ENCODE measurements at places on chromosomes 2 and 18. TPM values are rescaled to one million over a fixed set of nuclear protein-coding genes. Genes with fewer than 3 reads are reported as not detected.

- DNase-seq: no peak
These were observed 154.9 kb upstream of the SOX11 start for GRCh38 chr2:5537180-5537688.

DNA sequence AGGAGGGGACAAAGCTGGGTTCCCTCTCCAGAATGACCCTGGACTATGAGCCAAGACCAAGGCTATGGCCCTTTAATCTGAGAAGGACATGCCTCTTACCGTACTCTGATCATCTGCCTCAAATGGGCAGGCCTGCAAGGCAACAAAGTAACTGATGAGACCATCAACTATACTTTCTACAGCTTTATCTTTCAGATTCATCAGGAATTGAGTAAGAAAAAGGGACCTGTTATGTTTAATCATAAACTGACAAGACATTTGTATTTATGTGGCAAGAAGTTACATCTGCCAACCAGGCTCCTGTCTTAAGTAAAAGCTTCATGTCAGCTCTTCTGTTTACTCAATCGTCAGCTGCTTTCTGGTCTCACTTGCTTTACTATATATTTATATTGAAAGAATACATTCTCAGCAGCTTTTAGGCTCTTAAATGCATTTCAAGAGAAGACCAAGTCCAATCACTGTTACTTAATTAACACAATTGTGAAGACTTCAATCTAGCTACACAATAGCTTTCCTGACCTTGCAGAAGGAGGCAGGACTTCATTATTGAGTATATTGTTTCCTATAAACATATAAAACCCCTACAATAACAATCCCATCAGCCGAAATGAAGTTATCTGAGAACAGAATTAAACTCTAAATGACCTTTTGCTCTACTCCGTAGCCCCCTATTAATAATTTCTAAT is 163.8 kb downstream of the ETAA1 start:
- peak; percentile 76 for DNase-seq

- no peak for DNase-seq
These were observed 7.7 kb downstream of the TPO start for GRCh38 chr2:1420746-1421480.

DNA sequence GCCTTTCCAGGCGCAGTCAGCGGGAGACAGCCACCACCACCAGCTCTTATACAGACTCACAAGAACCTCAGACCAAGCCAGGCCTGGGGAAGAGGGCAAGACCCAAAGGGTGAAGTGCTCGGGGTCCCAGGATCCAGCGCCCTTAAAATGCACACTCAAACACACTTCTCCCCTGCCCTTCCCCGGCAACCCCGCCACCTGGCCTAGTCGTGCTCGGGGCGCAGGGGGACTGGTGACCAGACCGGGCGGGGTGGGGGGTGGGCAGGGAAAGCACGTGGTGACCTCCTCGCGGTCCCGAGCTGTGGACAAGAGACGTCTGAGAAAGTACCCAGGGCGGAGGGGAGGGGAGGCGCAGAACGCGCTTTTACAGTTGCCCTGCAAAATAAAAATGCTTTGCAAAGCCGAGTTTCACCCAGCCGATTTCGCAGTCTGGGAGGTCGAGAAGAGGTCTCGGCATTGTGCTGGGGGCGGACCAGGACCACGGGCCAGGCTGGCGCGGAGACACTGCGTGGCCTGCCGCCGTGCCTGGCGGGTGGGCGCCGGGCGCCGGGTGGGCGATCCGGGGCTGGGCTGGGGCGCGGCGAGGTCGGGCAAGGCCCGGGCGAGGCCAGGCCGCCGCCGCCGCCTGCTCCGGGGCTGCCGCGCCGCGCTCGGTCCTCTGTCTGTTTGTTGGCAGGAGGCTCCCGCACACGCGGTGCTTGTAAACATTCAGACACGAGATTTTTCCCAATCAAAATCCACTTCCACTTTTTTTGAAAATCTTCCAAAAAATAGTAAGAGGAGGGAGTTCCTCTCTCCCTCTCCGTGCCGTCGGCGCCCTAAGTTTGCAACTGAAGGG is 2.0 kb downstream of the BCL11A start:
- DNase-seq: no peak

ANKRD62 gene
- total RNA-seq: not detected

GCG gene
- not detected for total RNA-seq
